ENCODE measurements at places on chromosomes 7 and 10. TPM values are rescaled to one million over a fixed set of nuclear protein-coding genes. Genes with fewer than 3 reads are reported as not detected.

Gene MSMB
- not detected for total RNA-seq

Gene PPP1R17
- not detected for total RNA-seq

Gene OLAH
- total RNA-seq = 0.74 TPM

Gene PHYHIPL
- not detected for total RNA-seq

Gene RTKN2
- total RNA-seq = 5.4 TPM

Gene CCL26
- total RNA-seq = not detected

Gene SPDYE1
- total RNA-seq = not detected

Gene GNGT1
- total RNA-seq = not detected

Gene CLRN3
- total RNA-seq = not detected

Gene NCF1
- total RNA-seq = 0.50 TPM

Gene FAM25G
- not detected for total RNA-seq

Gene NEBL
- 0.10 TPM for total RNA-seq

Gene ADRA2A
- total RNA-seq = not detected

Gene ANKRD61
- not detected for total RNA-seq

All from activated naive CD4-positive, alpha-beta T cell treated with anti-CD3 and anti-CD28 coated beads for 36 hours (primary cell).